ENCODE measurements at places on chromosomes 6 and 20. TPM values are rescaled to one million over a fixed set of nuclear protein-coding genes. Genes with fewer than 3 reads are reported as not detected.
A peak's percentile ranks its signal among the peaks of the same experiment; 100 is the strongest.

LRRC1 gene
- 21.9 TPM for total RNA-seq

SNPH gene
- total RNA-seq, result 0.64 TPM

PARD6B gene
- 6.5 TPM for total RNA-seq

RAMACL gene
- total RNA-seq, result 0.88 TPM

C6orf132 gene
- 216 TPM for total RNA-seq

DNA sequence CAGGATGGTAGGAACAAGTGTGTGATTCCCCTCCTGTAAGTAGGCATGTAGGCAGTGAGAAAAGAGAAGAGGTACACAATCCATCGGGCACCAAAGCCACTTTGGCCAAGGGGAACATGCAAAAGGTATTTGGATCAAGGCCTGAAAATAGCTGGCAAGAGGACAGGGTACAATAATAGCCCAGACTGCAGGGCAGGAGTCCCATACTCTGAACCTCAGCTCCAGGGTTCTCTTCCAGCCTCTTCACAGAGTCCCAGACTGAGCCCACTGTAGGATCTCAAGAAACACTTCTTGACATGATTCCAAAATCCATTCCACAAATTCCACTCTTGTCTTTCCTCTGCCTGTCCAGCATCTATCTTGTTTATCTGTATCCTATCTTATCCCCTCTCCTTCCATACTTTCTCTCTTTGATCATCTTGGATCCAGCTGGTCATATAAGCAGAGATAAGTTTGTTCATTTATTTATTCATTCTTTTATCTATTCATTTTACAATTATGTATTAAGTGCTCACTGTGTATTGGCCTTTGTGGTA lies 19.7 kb downstream of the ACSS2 start:
- no peak for ATAC-seq

- peak; percentile 14 for ATAC-seq
These were observed 574 bp downstream of the RPS12 start for GRCh38 chr6:132814716-132815570.

DNA sequence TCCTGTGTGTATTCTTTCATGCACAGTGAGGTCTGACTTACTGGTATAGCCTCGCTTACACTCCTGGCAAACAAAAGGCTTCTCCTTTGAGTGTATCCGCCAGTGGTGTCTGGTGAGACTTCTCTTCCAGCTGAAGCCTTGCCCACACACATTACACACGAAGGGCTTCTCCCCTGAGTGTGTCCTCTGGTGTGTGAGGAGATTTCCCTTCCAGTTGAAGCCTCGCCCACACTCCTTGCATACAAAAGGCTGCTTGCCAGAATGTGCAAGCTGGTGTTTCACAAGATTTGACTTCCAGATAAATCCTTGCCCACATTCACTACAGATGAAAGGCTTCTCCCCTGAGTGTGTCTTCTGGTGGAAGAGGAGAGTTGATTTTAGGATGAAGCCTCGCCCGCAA lies 21.5 kb downstream of the ZNF337 start:
- ATAC-seq, result no peak

DNA sequence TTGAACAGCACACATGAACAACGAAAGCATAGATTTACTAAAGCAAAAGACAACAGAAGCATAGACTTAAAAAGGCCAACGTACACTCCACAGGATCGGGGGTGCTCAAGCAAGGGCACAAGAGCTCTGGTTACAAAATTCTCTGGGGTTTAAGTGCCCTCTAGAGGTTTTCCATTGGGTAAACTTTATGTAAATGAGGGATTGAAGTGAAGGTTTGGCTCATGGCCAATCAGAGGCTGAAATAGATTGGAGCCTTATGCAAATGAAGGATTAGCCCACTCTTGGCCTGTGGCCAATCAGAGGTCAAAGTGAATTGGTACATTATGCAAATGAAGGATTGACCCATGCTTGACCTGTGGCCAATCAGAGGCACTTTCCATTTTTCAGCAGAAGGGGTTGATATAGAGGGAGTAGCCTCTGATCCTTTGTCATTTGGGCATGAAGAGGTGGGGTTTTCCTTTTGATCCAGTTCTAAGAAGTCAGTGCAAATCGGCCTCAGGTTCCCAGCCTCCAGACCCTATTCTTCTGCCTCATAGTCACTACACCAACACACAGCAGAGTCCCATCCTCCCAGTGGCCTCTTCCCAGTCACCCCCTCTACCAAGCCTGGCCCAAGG lies 244.9 kb downstream of the THBS2 start:
- no peak for ATAC-seq

DNA sequence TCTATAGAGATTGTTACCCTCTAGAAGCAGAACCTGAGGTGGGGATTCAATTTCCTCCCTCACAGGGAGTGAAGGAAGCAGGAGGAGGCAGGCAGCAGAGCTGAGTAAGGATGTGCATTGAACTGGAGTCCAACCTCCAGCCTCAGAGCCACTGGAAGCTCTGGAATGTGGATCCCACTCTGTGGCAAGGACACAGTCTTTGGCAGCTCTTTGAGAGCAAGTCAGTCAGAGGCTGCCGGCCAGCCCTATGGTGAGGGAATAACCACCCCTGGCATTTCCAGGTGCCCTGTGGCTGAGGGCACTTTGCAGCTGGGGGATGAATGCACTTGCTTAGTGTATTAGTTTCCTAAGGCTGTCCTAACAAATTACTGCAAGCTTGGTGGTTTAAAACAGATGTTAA lies 37.2 kb downstream of the EBF4 start:
- no peak for ATAC-seq

- no peak for ATAC-seq
These were observed 54.7 kb upstream of the SNX9 start for GRCh38 chr6:157768304-157768703.

DNA sequence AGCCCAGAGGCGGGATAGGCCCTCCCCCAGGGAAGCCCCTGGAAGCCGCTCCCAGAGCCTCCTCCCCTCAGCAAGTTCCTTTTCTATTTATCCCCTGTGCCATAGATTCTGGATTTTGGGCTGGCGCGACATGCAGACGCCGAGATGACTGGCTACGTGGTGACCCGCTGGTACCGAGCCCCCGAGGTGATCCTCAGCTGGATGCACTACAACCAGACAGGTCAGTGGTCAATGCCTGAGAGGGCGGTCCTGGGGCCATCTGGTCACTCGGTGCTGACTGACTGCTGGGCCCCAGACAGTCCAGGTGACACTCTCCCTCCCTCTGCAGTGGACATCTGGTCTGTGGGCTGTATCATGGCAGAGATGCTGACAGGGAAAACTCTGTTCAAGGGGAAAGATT lies 6.2 kb downstream of the MAPK13 start:
- no peak for ATAC-seq

DNA sequence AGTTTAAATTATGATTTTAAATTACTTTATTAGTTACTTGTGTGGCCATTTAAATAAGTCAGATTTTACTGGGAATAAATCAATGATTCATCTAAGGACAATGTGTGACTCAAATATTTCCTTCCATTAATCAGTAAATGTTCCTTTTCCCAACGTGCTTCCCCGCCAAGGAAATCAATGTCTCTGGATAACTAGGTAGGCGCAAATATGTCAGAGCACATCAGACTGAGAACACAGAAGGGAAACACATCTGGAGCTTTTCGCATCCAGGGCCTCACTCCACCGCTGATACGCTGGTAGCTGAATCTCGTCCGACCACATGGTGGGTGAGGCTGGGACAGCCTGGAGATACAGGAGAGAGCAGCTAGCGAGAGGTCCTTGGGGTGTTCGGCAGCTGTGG lies 56.4 kb upstream of the RPS6KA2 start:
- no peak for ATAC-seq

Data from esophagus mucosa (tissue), 1 donor.